Muscle of arm (tissue), 14 donors: ENCODE measurements at places on chromosomes 12 and 14. TPM values are rescaled to one million over a fixed set of nuclear protein-coding genes. Genes with fewer than 3 reads are reported as not detected.

Gene GPR65
- polyA plus RNA-seq = not detected

DNA sequence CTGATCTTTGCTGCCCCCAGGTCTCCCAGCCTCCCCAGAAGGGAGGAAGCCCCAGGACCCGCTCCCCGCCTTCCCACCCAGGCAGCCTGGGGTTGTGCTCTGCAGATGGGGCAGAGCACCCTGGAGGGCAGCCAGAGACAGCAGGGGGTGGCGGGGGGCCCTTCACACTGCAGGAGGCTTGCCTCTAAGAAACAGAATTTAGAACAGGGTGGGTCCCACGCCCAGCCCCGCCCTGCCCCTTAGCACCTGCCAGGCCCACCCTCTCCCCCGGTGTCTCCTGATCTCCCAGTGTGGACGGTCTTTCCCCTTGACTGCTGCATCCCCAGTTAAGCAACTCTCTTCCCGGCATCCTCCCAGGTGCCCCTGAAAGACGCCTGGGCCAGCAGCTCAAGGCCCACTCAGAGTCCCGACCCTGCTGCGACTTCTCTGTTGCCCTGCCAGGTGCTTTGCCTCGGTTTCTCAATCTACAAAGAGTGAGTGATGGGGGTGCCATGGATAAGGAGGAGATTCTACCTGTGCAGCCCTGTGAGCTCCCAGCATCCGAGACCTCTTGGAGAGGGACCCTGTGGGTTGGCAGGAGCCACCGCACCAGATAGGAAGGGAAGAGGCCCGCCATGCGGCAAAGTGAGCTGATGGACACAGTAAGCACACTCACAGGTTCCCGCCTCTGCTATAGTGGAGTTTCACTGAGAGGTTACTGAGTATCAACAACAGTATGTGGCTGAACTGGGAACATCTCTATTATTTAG is 327.1 kb upstream of the FKBP4 start:
- DNase-seq = no peak

GRCh38 chr12:66541426-66541825 is 137.4 kb downstream of the GRIP1 start:
- no peak for DNase-seq

Gene ITGA7
- 195 TPM for polyA plus RNA-seq

DNA sequence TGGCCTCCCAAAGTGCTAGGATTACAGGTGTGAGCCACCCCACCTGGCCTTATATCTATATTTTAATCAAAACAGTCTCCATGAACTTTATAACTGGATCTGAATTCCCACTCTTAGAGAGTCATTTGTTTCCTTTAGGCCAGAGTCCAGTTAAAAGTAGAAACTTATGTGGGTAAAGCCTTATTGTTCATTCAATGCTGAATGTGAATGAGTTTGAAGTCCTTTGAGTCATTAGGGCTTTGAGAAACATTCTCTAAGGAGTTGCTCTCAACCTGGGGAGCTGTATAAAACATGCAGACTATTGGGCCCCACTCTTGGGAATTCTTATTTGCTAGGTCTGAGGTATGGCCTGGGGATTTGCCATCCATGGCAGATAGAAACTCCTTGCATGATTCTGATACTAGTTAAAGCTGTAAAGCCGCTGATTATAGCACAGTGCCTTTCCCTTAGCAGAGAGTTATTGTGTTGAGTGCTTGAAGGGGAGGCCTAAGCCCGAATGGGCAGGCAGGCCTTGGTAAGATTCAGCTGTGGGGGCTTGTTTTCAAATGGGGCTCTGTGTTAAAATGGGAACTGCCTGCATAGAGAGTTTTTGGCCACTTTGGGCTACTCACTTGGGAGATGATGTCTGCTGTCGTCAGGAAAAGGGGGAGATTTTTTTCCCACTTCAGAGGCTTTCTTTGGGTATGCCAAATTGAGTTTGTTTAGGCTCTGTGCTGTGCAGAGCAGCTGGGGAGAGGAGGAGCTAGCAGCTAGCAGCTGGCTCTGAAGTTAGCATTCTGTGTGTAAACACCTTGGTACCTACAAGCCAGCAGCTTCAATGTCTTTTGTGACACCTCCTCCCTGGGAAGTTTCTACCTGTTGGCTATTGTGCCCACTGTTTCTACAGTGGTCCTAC is 117.5 kb downstream of the DACT1 start:
- no peak for DNase-seq

DNA sequence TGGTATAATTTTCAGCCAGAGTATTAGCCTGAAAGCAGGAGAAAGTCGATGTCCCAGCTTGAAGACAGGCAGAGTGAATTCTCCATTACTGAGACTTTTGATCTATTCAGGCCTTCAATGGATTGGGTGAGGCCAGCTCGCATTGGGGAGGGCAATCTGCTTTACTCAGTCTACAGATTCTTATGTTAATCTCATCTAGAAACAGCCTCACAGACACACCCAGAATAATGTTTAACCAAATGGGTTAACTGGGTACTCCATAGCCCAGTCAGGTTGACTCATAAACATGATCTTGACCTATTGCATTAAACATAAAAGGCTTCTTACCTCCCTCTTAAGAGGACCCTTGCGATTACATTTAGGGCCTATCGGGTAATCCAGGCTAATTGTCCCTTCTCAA is 118.0 kb downstream of the KTN1 start:
- no peak for DNase-seq

GRCh38 chr12:58920102-58920960 is at the start of gene LRIG3:
Gene LRIG3 (minus strand): TSS chr12:58920504. CDS start chr12:58920235, 269 bp downstream.
- peak; percentile 98 for DNase-seq

Gene HVCN1
- 4.1 TPM for polyA plus RNA-seq

DNA sequence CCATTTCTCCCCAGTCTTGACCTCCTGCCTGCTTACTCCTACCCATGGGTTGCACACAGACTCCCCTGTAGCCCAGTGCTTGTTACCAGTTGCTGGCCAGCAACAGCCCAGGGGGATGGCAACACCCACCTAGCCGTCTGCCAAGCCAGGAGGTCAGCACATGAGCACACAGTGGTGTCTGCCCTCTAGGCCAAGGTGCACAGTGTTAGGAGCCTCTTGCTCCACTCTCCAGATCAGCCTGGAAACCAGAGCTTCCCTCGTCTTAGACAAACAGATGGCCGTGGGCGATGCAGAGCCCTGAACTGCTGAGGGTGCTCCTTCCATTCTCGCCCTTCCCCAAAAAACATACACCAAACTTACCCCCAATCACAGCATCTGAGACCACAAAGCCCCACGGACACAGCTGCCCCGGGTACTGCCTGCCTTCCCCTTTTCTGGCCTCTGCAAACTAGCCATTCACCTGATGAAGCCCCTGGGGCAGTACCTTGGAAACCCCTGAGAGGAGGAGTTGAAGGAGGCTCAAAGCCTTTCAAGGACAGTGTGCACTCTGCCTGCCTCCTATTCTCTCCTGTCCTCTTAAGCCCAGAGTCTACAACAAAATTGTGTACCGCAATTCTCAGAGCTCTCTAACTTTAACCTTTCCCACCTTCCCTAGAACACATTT is 1.0 kb upstream of the GPD1 start:
- DNase-seq = no peak

GRCh38 chr12:50187084-50187900 is 20.1 kb upstream of the CERS5 start:
- DNase-seq = no peak

- DNase-seq = no peak
Observed at GRCh38 chr14:24607635-24608514, 1.6 kb downstream of the GZMH start.

DNA sequence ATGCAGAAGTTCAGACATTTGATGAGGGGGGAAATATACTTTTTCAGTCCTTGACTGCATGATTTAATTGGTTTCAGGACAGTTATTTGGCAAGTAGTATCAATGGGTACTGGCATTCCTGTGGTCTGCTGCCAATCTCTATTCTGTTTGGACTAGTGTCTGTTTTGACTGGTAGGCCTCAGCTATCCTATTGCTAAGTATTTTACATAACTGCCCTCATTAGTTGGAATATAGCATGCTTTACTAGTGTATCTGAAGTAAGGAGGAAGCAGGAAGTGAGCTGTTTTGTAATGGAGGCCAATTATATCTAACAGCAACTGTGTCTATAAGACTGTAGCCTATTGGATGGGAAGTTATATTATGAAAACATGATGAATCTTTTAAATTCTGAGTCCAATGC is 104.3 kb downstream of the FLRT2 start:
- DNase-seq = no peak

- no peak for DNase-seq
Observed at GRCh38 chr14:85276979-85277228, 253.0 kb upstream of the FLRT2 start.

- DNase-seq = no peak
Observed at GRCh38 chr14:65877166-65877565, 464.6 kb downstream of the FUT8 start.

- no peak for DNase-seq
Observed at GRCh38 chr12:95390932-95391331, 83.0 kb upstream of the METAP2 start.

Gene SLC35E3
- 30.6 TPM for polyA plus RNA-seq

GRCh38 chr12:62586850-62587249 is 120.2 kb downstream of the MON2 start:
- DNase-seq = no peak

- DNase-seq = no peak
Observed at GRCh38 chr14:54138354-54139038, 181.9 kb upstream of the BMP4 start.

Gene GALNT9
- 1.6 TPM for polyA plus RNA-seq

DNA sequence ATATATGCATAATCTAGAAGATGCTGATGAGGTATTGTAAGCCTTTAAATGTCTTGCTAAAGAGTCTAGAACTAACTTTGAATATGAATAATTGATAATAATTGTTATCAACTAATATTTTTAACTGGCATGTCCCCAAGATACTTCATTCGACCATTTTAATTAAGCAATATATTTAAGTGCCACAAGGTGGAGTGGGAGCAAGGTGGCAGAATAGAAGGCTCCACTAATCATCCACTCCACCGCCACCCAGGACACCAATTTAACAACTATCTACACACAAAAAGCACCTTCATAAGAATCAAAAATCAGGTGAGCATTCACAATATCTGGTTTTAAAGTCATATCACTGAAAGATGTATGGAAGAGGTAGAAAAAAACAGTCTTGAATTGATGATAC is 409.6 kb downstream of the SEC23A start:
- DNase-seq = no peak

- peak; percentile 38 for DNase-seq
Observed at GRCh38 chr12:32270818-32271710, 128.3 kb upstream of the FGD4 start.

- peak; percentile 69 for DNase-seq
Observed at GRCh38 chr12:113403435-113404415, at the start of gene SDS. Gene SDS (minus strand): TSS chr12:113403887. CDS start chr12:113399708, 4,179 bp downstream.

- peak; percentile 71 for DNase-seq
Observed at GRCh38 chr12:90058704-90059103, 350.1 kb upstream of the ATP2B1 start.

- DNase-seq = no peak
Observed at GRCh38 chr12:113260127-113260526, 38.9 kb downstream of the TPCN1 start.

Gene CERS5
- polyA plus RNA-seq = 70.9 TPM

- no peak for DNase-seq
Observed at GRCh38 chr12:121438905-121439304, 39.0 kb downstream of the RNF34 start.

- DNase-seq = no peak
Observed at GRCh38 chr14:64728856-64729255, 24.6 kb downstream of the PLEKHG3 start.

Gene P2RX2
- not detected for polyA plus RNA-seq

GRCh38 chr12:6959058-6959804 is 8.1 kb downstream of the PTPN6 start:
- DNase-seq = no peak

DNA sequence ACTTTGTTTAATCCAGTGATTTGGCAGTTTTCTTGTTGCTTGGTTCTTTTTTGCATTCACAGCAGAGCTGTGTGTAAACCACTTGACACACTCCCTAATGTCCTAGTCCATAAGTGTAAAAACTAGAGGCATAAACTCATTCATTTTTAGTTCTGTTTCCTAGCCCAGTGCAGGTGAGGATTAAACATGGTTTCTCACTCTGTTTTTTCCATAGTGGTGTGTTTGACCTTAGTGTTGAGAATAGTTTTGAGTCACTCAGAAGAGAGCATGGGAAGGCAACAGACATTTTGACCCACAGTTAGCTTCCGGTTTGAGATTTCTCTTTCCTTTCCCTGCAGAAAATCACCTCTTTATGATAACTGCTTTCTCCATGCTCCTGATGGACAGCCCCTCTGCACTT is 24.2 kb upstream of the GALNT16 start:
- no peak for DNase-seq

Gene HOXC12
- polyA plus RNA-seq = not detected

DNA sequence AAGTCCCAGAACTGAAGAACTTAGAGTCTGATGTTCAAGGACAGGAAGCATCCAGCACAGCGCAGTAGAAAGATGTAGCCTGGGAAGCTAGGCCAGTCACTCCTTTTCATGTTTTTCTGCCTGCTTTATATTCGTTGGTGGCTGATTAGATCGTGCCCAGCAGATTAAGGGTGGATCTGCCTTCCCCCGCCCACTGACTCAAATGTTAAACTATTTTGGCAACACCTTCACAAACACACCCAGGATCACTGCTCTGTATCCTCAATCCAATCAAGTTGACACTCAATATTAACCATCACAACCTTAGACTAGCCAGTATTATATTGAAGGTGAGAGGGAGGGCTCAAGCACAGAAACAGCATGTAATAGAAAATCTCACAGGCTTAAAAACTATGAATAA is 222.9 kb downstream of the C12orf50 start:
- DNase-seq = no peak

Gene SLC2A13
- 4.1 TPM for polyA plus RNA-seq

GRCh38 chr12:120055231-120056000 is 61.1 kb downstream of the RAB35 start:
- DNase-seq = no peak

DNA sequence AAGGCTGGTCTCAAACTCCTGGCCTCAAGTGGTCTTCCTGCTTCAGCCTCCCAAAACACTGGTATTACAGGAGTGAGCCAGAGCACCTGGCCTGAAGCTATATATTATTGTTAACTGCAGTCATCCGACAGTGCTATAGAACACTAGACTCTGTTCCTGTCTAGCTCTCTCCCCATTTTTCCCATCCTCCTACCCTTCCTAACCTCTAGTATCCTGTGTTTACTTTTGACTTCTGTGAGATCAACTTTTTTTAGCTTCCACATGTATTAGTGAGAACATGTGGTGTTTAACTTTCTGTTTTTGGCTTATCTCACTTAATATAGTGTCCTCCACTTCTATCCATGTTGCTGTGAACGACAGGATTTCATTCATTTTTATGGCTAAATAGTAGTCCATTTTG is 34.7 kb downstream of the TRAF3 start:
- no peak for DNase-seq

Gene INSM2
- not detected for polyA plus RNA-seq

- DNase-seq = no peak
Observed at GRCh38 chr12:28793581-28794151, 355.4 kb upstream of the FAR2 start.

GRCh38 chr12:90449611-90450010 is 505.4 kb downstream of the CCER1 start:
- DNase-seq = peak; percentile 33

DNA sequence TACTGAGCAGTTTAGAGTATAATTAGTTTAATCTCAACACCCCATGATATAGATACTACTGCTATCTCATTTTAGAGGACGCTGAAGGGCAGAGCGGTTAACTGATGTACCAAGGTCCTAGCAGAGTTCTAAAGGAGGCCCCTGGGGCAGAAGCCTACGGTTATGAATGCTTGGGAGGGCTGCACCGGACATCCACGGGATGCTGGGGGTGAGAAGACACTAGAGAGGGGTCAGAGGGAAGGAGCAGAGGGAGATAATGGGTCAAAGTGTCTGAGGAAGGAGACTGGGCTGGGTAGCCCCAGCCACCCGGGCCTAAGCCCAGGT is 1.6 kb upstream of the ACTR6 start:
- no peak for DNase-seq

Gene DBX2
- polyA plus RNA-seq = 0.21 TPM

- no peak for DNase-seq
Observed at GRCh38 chr14:92493024-92493423, 20.6 kb upstream of the RIN3 start.
